ENCODE measurements at places on chromosomes 3 and 15.

- DNase-seq: peak; percentile 17
Observed at GRCh38 chr3:112464264-112464663, 35.0 kb downstream of the BTLA start.

- no peak for DNase-seq
Observed at GRCh38 chr3:35492841-35493240, 146.5 kb upstream of the ARPP21 start.

GRCh38 chr3:53170325-53171063 is 9.5 kb downstream of the PRKCD start:
- DNase-seq: peak; percentile 86

GRCh38 chr3:112469671-112470070 is 29.6 kb downstream of the BTLA start:
- no peak for DNase-seq

GRCh38 chr3:129890125-129890524 is 3.4 kb downstream of the TMCC1 start:
- DNase-seq: no peak

DNA sequence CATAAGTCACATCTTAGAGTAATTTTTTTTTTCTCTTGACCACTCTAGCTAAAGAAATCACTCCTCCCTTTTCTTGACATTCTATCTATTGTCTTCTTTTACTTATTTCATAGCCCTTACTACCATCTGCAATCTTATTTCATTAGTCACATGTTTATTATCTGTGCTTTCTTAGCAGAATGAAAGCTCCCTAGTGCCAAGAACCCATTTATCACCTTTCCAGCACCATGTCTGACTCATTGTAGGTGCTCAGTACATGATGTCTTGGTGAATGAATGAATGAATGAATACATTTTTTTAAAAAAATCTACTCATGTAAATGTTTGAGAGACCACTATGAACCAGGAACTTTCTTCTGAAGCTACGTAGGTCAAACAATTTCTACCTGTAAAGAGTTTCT is 157.2 kb downstream of the CADPS start:
- no peak for DNase-seq

DNA sequence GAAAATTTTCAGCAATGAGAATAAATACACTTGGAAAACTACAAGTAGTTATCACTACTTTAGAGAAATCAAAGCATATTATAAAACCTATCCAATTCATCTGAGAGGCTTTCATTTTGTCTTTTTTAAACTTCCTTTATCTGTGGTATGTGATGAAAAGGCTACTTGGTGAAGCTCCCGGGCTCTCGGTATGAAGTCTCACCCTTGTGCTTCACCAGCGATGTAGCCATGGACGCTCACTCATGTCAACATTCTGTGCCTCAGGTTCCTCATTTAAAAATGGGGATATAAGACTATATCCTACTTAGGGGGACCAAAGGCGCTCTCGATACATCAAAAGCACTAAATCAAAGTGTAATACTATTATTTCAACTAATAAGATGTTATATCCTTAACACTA is 14.9 kb downstream of the SATB1 start:
- no peak for DNase-seq

- DNase-seq: peak; percentile 88
Observed at GRCh38 chr15:56919031-56919608, 676 bp downstream of the TCF12 start.

- no peak for DNase-seq
Observed at GRCh38 chr3:129461461-129462146, 21.6 kb downstream of the IFT122 start.

Measured in suppressor macrophage treated with lipopolysaccharide for 1 hour (primary cell).